Gastroesophageal sphincter (tissue), 4 donors: ENCODE measurements at places on chromosomes 13 and 19. TPM values are rescaled to one million over a fixed set of nuclear protein-coding genes. Genes with fewer than 3 reads are reported as not detected.

The ZNF66 gene
- total RNA-seq = 2.0 TPM

The DKKL1 gene
- total RNA-seq = not detected

The ZNF730 gene
- 0.27 TPM for total RNA-seq

The IFI30 gene
- 44.8 TPM for total RNA-seq

The ANGPTL4 gene
- 25.3 TPM for total RNA-seq

The TRPC4 gene
- total RNA-seq = not detected

The AXL gene
- 129 TPM for total RNA-seq

The SULT2B1 gene
- total RNA-seq = not detected

The RAD23A gene
- 133 TPM for total RNA-seq

The KISS1R gene
- not detected for total RNA-seq

The SOX1 gene
- not detected for total RNA-seq

The SETDB2 gene
- total RNA-seq = 10.6 TPM

The ZNF175 gene
- total RNA-seq = 12.8 TPM
